ENCODE measurements at places on chromosomes 3 and 15.

- ATAC-seq = no peak
These were observed 290.8 kb upstream of the ZPLD1 start for GRCh38 chr3:102144063-102144462.

GRCh38 chr3:33428734-33429133 lies 11.5 kb downstream of the UBP1 start:
- no peak for ATAC-seq

- no peak for ATAC-seq
These were observed 83.6 kb downstream of the LSM3 start for GRCh38 chr3:14262212-14262611.

DNA sequence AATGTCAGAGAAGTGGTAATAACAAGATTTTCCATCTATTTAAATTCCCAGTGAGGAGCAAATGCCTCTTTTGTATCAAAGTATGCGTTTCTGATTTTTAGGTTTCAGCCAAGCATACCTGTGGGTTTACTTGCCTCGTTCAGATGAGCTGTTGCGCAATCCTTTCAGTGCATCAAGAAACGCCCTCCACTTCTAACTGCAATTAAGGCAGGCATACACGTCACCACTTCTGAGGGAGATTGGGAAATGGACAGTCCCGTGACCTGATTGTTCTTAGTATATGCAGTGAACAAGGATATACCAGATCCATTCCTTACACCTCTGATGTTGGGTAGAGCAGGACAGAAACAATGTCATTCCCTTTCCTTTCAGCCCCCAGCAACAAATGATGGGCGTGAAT lies 219.0 kb downstream of the ITPR1 start:
- no peak for ATAC-seq

- no peak for ATAC-seq
These were observed 45.0 kb downstream of the SUCNR1 start for GRCh38 chr3:151918253-151919029.

- ATAC-seq = no peak
These were observed 141.1 kb downstream of the PGPEP1L start for GRCh38 chr15:98866511-98866910.

DNA sequence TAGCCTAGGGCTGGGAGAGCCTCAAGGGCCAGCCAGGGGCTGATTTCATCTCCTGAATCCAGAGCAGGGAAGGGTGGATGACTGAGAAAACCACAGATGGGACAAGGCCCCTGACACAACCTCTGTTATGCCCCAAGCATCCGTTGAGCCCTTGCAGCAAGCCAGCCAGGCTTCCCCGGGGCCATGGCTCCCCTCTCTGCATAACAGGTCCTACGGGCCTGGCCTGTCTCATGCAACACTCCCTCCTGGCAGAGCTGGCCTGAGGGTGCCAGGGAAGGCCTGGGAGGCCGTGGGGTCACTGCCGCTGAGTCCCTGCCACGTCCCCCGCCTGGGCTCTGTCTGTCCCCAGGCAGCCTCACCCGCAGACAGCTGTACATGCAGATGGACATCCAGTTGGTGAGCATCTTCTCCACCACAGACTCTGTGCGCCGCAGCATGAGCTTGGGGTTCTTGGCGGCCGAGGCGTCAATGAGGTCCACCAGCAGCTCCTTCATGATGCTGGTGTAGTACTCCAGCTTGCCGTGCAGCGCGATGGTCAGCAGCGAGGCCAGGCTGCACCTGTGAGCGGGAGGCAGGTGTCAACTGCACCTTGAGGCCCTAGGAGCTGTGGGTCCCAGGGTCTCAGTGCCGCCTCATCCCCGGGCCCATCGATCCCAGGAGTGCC lies 22.1 kb downstream of the H1-8 start:
- no peak for ATAC-seq

DNA sequence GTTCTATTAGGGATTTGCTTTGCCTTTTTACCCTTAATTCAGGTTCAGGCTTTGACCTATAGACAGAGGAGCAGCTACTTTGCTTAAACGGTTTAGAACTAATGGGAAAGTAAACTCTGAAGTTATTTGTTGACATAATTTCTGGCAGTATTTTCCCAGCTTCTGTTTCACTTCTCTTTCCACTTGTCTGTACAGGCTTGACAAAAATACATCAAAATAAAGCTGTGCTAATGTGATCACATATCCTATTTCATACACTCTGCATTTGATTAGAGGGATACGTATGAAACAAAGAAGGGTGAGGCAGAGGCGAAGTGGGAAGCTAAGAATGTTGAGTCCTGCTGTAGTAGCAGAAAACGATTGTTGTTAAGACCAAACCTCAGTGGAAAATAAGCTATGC lies 389.1 kb upstream of the RARB start:
- ATAC-seq = no peak

DNA sequence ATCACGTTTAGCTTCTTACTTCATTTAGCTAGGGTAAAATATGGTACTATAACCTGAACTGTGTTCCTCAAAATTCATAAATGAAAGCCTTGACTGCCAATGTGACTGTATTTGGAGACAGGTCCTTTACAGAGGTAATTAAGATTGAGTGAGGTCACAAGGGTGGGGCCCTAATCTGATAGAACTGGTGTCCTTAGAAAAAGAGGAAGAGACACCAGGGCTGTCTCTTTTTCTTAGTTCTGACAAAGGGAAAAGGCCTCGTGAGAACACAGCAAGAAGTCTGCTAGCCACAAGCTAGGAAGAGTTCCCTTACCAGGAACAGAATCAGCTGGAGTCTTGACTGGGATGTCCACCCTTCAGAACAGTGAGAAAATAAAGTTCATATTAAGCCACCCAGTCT lies 162.7 kb downstream of the GMNC start:
- ATAC-seq = no peak

- peak; percentile 23 for ATAC-seq
These were observed 17.3 kb downstream of the ATOSA start for GRCh38 chr15:52661909-52662308.

DNA sequence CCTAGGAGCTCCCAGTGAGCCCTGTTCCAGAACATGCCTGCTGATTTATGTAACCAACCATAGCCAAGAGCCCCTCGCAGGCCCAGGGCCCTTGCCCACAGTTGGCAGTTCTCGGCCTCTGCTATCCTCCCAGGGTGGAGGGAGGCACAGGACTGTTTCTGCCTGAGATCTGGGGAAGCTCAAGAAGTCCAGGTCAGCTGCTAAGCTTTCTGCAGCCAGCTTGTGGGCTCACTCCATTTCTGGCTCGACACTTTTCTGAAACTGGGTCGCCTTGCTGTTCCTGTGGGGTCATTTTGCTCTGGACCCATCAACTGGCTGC lies 72.5 kb upstream of the HERC1 start:
- ATAC-seq = no peak

DNA sequence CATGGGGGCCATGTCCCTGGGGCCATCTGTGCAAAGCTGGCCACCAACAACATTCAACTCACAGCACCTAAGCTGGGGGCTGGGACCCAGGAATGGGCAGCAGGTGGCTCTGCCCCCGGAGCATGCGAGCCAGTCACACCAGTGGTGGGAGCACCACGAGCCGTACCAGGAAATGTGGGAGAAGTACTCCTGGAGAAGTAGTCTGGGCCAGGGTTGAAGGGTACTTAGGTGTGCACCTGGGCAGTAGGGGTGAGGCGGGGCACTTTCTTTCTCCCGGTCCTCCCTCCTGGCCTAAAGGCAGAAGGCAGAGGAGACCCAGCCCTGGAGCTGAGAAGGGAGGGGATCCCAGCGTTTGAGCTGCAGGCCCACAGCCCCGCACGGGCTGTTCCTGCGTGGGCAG lies 94.2 kb downstream of the PLXNA1 start:
- no peak for ATAC-seq

DNA sequence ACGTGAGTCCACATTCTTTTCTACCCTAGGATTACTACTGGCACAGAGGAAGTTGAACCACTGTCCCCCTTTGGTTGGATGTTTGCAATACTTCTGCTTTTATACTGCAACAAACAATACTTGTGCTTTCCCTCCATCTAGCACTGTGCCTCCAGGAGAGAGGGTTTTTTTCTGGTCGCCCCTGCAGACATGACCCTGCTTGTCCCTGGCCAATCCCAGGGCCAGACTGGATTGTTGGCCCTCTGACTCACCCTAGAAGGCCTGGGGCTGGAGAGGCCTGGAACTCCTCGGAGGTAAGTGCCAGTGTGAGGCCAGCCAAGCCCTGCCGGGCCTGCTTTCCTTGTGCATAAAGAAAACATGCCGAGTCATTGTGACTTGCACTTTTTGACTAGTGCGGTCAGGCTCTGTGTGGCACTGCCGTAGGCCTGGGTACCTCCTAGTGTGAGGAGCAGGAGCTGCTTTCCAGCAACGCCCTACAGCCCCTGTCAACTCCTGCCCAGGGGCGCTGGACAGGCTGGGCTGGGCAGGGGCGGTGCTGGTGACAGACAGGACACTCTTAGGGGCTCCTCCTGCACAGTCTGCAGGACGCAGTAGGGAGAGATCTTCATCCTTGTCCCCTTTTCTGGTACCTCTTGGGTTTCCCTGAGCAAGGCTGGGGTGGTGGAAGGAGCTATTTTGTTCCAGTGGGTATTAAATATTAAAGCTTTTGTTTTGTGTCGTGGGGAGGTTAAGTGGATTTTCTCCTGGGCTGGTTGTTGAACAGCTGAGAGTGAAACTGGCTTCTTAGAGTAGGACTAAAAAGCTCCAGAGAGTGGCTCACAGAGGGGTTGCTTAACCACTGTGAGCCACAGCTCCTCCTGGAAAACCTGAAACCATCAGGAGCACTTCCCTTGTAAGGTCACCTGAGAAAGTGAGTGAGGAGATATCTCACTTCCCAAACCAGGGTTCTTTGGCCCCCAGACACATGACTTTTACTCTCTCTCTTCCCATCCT lies 14.4 kb upstream of the TKT start:
- peak; percentile 62 for ATAC-seq

DNA sequence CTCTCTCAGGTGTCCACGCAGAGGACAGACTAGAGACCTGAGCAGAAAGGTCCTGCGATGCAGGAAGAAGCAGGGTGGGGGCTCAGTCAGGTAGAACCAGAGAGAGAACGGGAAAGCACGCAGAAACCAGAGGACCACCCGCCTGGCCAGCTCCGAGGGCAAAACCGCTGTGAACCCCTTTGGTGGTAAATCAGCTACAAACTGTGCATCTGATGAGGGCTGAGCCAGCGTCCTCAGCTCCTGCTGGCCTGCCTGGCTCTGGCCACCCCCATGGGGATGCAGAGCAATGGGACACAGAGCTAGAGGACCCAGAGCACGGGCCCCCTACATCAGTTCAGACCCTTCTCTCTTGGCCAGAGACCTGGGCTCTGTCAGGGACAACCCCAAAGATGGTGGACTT lies 44.6 kb downstream of the WNT7A start:
- no peak for ATAC-seq

DNA sequence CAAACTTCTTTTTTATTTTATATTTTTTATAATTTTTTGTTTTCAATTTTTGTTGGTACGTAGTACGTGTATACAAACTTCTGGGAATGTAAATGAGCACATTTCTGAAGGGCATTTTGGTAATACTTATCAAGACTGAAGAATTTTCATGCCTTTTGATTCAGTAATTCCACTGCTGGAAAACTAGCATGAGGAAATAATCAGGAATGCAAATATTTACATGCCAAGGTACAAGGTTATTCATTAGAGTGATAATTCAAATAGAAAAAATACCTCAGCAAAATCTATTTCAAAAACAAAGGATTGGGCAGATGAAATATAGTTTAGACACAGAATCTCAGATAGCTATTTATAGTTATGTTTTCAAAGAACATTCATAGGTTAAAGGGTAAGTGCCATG lies 128.7 kb downstream of the DMXL2 start:
- ATAC-seq = no peak

DNA sequence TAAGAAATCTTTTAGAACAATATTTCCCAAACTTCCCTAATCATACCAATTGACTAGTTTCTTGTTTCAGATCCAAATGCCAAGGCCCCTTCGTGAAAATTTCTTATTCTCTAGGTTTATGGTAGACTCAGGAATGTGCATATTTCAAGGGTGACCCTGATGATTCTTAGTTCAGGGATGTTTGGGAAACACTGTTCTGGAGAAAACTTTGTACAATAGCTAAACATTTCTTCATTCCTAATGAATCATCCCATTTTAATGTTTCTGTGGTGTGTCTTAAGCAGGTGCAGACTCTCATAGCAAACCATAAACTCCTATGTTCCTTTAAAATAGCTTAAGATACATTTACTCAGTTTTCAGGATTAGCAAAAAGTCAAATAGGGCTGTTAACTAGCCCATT lies 314.5 kb downstream of the TIGIT start:
- ATAC-seq = no peak

DNA sequence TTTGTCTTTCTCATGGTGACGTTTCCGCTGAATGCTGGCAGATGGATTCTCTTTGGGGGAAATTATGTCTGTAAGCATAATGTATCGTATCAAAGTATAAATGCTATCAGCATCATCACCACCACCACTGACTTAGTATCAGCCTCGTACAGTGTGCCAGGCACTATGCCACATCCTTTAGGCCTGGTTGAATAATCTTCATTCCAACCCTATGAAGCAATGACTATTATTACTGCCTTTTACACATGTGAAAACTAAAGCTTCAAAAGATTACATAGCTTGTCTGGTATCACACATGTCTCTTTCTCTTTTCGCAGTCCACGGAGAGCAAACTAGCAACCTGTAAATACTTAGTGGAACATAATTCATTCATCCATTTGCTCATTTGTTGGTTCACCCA lies 166.7 kb upstream of the PRICKLE2 start:
- no peak for ATAC-seq

DNA sequence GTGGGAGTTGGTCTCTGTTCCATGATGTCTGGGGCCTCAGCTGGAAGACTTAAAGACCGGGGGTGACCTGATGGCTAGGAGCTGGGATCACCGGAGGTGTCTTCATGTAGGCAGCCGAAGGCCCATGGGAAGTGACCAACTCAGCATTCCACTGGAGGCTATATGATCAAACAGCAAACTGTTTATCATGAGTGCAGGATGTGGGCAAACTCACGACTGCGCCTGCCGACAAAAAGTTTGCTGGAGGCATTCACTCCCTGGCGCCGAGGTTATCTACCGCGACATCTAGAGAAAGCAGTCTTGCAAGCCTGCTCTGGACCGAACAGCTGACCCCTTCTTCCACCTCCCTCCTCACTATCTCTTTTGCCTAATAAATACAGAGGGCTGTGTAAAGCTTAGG lies 62.7 kb upstream of the NR2C2 start:
- ATAC-seq = no peak
